ENCODE measurements at places on chromosomes 7 and 10.

DNA sequence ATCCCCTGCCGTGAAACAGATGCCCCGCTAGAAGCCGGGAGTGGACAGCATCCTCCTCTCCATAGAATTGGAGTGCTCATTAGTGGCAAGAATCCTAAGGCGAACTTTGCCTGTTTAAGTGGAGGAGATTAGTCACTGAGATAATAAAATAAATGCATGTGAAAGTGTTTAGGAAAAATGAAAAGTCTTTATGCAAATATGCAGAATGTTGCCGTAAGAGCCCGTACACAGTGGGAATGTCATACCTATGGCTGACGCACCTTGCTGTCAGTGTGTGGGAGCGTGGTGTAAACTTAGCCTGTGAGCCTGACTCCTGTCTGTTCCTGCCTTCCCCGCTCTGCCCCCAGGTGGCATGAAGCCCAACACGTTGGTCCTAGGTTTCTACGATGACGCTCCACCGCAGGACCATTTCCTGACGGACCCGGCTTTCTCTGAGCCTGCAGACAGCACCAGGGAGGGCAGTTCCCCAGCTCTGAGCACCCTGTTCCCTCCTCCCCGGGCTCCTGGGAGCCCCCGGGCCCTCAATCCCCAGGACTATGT lies 1.7 kb upstream of the TRIP6 start:
- no peak for DNase-seq

GRCh38 chr10:92081641-92082040 lies 158.1 kb downstream of the BTAF1 start:
- DNase-seq, result no peak

DNA sequence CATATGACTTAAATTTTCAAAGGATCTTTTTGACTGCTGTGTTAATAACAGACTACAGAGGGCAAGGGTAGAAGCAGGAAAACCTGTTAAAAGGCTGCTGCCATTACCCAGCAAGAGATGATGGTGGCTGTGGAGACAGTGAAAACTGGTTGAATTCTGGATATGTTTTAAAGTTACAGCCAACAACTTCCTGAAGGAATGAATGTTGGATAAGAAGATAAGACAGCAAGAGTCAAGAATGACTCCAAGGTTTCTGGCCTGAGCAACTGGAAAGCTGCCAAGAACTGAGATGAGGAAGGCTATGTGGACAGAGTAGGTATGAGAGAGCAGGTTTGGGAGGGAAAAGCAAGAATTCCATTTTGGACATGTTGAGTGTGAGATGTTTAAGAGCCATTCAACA lies 19.1 kb downstream of the CNOT4 start:
- no peak for DNase-seq

GRCh38 chr10:103711351-103711994 lies 143.9 kb downstream of the SH3PXD2A start:
- no peak for DNase-seq

DNA sequence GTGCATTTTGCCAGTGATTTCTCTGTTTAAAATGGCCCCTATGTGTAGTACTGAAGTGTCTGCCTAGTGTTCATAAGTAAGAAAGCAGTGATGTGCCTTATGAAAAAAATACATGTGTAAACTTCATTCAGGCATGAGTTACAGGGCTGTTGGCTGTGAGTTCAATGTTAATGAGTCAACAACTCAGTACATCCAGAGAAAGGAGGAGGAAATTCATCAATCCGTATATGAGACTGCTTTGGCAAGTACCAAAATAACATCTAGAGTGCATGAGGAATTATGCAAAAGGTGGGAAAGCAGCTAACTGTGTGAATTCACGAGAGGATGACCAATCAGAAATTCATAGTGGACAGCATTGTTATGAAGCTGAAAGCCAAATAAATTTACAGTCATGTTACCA lies 255.6 kb downstream of the ZEB1 start:
- no peak for DNase-seq

- DNase-seq, result no peak
Observed at GRCh38 chr7:113199841-113200240, 81.5 kb upstream of the SMIM30 start.

DNA sequence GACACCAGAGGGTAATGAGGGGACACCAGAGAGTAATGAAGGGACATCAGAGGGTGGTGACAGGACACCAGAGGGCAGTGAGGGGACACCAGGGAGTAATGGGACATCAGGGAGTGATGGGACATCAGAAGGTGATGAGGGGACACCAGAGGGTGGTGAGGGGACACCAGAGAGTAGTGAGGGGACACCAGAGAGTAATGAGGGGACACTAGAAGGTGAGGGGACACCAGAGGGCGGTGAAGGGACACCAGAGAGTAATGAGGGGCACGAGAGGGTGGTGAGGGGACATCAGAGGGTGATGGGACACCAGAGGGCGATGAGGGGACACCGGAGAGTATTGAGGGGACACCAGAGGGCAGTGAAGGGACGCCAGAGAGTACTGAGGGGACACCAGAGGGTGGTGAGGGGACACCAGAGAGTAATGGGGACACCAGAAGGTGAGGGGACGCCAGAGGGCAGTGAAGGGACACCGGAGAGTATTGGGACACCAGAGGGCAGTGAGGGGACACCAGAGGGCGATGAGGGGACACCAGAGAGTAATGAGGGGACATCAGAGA lies 10.6 kb downstream of the NACAD start:
- no peak for DNase-seq

DNA sequence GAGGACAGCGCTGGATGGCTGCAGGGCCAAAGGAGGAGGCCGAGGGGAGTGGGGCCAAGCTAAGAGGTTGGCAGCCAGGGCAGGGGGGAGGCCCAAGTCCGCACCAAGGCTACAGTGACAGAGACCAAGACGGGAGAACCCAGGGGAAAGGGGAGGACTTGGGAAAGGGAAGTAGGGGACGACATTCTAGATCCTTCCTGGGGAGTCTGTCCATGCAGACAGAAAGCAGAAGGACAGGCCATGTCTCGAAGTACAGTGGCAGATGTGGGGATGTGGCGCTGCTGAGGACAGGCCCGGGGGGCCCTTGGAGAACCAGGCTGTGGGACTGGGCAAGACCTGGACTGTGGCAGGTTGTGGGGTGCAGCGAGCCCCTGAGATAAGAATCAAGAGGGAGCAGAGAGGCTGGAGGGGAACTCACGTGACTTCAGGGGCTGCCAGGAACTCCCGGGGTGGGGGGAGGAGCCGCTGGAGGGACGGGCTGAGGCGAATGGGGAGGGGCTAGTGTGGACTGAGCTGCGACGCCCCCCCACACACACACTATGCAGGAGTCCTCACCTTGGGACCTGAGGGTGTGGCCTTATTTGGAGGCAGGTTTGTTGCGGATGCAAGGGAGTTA lies 68.5 kb upstream of the TNRC18 start:
- no peak for DNase-seq

GRCh38 chr7:155345490-155345889 lies 47.8 kb downstream of the INSIG1 start:
- no peak for DNase-seq

DNA sequence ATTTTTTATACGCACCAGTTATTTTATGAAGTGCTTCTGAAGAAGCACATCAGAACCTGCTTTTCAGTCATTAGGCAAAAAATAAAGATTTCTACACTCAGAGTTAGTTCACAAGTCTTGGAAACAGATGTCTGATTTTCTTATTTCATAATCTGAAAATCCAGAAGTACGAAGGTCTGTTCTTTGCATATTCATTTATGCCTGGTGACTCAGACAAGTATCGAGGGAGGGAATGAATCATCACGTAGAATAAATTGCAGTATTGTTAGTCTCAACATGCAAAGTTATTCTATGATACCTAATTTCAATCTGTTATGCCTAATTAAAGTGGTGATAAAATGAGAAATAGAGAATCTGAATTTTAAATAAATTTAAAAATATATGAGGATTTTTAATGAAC lies 113.6 kb upstream of the SEM1 start:
- DNase-seq, result peak; percentile 24

- DNase-seq, result peak; percentile 52
Observed at GRCh38 chr7:116097365-116098009, 66.9 kb upstream of the TFEC start.
